ENCODE measurements at places on chromosomes 16 and 17.

DNA sequence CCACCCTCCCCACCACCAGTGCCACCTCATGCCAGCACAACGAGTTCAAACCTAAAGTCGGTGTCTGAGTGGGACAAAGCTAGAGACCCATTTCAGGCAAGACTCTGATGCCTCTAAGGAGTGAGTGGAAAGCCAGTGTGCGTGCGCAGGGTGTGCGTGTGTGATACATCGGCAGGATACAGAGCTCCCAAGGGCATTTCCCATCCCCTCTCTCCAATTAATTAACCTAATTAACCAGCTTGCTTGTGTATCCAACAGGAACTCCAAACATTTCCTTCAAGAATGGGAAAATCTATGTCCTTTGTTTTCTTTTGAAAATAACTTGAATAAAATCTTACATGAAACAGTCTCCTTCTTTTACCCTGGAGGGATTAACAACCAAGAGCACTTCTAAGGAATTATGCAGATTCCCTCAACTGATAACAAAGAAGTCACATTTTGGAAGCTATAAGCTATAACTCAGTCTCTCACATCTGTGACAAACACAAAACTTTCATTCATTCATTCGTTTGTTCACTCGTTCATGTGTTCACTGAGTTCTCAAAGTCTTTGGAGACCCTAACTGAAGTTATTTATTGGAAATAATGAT lies 9.9 kb downstream of the ATPAF2 start:
- DNase-seq, result no peak

GRCh38 chr16:27951489-27952120 lies 111.9 kb downstream of the GSG1L start:
- DNase-seq, result no peak

GRCh38 chr16:58767581-58767980 lies 33.5 kb upstream of the GOT2 start:
- no peak for DNase-seq

DNA sequence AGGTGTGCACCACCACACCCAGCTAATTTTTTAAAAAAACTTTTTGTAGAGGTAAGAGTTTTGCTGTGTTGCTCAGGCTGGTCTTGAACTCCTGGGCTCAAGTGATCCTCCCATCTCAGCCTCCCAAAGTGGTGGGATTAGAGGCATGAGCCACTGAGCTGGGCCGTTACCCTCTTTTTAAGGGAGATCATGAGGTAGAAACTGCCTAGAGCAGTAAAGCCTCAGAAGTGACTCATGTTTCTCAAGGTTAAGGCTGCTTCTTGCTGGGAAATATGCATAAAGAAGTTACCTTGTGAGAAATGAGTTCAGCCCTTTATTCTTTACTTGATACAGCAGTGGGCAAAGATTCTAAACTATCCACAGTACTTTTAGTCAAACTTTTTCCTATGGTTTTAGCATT lies 38.2 kb downstream of the GRB2 start:
- DNase-seq, result no peak

- no peak for DNase-seq
Observed at GRCh38 chr16:26901983-26902382, 164.7 kb upstream of the C16orf82 start.

- no peak for DNase-seq
Observed at GRCh38 chr16:59170099-59170712, 436.1 kb upstream of the GOT2 start.

- no peak for DNase-seq
Observed at GRCh38 chr16:85310868-85311585, 198.8 kb upstream of the CIBAR2 start.

DNA sequence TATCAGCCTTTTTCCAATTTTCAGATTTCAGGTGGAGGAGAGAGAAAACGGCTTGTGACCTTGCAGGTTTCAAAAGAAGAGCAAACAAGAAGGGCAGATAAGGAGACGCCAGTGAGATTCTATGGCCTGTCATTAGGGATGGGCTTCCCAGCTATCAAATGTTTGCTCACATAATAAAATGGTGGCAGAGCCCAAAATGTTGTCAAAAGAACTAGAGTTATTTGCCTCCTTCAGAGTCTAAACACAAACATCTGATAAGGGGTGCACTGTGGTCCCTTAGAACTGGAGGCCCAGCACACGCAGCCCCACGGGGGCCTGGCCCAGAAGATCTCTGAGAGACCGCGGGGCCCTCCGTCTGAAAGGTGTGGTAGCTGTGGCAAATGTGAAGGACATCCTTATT lies 46.1 kb upstream of the DDX52 start:
- DNase-seq, result no peak

GRCh38 chr16:50613964-50614474 lies 65.8 kb downstream of the NKD1 start:
- no peak for DNase-seq

GRCh38 chr16:56981729-56982271 lies 7.6 kb upstream of the NLRC5 start:
- DNase-seq, result no peak

GRCh38 chr16:23651943-23652468 lies 10.7 kb downstream of the DCTN5 start:
- DNase-seq, result no peak

GRCh38 chr17:69508814-69509213 lies 94.3 kb downstream of the MAP2K6 start:
- DNase-seq, result no peak

GRCh38 chr17:19006698-19007097 lies 2.1 kb upstream of the FAM83G start:
- DNase-seq, result no peak

- peak; percentile 20 for DNase-seq
Observed at GRCh38 chr16:46853713-46854443, 22.9 kb upstream of the C16orf87 start.

DNA sequence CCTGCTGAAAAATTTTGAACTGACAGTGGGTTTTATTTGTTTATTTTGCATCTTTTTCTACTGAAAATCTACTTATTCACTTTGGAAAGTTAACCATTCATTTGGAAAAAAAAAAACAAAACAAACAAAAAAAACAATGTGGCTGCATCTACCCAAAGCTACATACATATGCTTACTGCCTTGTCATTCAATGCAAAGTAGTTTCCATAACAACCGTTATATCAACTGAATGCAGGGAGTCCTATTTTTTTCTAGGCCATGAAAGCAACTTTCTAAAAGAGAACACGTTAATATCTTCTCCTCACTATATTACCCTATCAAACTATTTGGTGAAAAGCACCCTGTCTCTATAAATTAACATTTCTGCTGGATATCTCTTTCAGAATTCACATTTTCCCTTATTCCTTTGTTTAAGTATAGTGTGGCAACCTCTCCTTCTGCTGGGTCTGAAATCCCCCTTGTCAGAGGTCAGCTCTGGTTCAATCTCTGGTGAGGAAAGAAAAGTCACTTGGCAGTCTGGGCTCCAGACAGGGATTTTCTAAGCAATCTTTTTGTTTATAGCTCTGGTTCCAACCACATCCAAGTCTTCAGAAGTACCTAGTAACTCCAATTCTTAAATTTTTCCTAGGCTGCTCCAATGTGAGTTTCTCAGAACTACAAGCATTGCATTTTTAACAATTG lies 528.4 kb upstream of the TOM1L1 start:
- DNase-seq, result no peak

Data from activated naive CD8-positive, alpha-beta T cell treated with anti-CD3 and anti-CD28 coated beads, Interleukin-2, amount 50 U/mL, for 16 hours (primary cell).